ENCODE measurements at places on chromosomes 16 and 17.

GRCh38 chr16:14446796-14447195 is 183.3 kb downstream of the PARN start:
- no peak for DNase-seq

DNA sequence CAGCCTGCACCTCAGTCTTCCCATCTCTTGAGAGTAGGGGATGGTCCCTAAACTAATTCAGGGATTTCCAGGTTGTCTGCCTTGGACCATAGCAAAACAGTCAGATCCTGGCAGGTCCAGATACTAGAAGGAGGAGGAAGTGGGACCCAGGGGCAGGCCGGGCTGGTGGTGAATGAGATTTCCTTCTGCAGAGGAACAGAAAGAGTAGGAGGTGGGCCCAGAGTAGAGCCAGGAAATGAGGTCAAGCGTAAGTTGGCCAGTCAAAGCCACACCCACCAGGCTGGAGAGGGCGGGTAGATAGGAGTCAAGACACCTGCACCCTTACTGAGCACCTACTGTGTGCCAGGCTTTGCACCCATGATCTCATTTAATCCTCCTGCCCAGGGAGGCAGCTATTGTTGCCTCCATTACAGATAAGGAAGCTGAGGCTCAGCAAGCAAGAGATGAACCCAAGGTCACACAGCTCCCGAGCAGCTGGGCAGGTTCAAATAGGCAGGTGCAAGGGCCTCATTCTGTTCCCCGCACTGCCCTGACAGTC is 2.6 kb downstream of the CDH5 start:
- DNase-seq = no peak

GRCh38 chr17:64661726-64661975 is 456 bp downstream of the SMURF2 start:
- no peak for DNase-seq

- DNase-seq = no peak
These were observed 12.2 kb upstream of the LPCAT2 start for GRCh38 chr16:55496509-55497145.

GRCh38 chr16:80691111-80691741 is 113.2 kb downstream of the CDYL2 start:
- no peak for DNase-seq

- no peak for DNase-seq
These were observed 57.0 kb upstream of the TNRC6C start for GRCh38 chr17:77901481-77901880.

GRCh38 chr17:31093866-31094599 is 744 bp upstream of the NF1 start:
- no peak for DNase-seq
